Activated T-helper 1 cell treated with Interleukin-2 at 50 U/mL for 16 hours (primary cell): ENCODE measurements at places on chromosomes 6 and 20.

DNA sequence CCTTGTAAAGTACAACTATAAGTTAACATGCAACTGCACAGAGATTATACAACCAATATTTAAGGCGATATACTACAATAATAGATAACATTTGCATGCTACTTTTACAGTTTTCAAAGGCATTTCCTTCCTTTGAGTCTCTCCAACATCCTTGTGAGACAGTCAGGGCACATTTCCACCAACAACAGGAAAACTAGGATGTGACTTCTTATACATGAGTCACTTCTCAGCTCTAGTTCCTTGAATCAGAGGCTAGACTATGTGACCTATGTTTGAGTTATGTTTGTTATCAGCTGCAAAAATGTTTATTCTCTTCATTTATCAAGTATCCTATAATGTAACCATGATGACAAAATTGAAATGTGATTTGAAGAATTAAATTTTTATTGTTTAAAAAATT is 51.7 kb upstream of the TFAP2D start:
- DNase-seq = no peak

GRCh38 chr6:158561938-158562337 is 2.0 kb downstream of the TMEM181 start:
- no peak for DNase-seq

- no peak for DNase-seq
Measured at GRCh38 chr20:53834749-53835148, 235.6 kb downstream of the BCAS1 start.

- no peak for DNase-seq
Measured at GRCh38 chr20:10733122-10733521, 59.3 kb upstream of the JAG1 start.

DNA sequence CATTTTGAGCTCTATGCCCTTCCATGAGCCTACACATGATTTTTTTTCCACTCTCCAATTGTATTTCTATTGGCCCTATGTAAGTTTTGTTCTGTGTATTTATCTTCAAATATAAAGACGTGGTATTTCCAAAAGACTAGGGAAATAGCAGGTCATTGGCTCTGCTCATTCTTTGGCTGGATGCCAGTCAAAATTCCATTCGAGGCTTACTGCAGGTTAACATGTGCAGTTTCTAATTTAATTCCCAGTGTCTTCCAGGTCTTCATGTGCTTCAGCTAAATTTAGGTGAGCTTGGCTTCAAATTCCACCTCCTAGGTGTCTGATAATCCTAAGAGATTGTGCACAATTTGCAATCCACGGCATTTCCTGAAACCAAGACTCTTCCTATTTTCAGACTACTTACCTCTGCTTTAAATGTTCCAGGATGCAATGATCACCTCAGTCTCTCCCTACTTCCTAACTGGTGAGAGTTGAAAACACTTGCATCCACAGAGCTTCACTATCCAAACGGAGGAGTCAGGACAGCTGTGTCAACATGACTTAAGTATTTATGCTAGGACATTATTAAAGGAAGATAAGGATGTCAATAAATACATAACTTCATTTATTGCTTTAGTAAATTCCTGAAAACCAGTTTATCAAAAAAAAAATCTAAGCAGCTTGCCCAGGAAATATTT is 236.1 kb downstream of the COL12A1 start:
- no peak for DNase-seq

GRCh38 chr6:26272171-26272637 is 92.8 kb upstream of the BTN3A2 start:
- peak; percentile 36 for DNase-seq

- peak; percentile 49 for DNase-seq
Measured at GRCh38 chr6:63573076-63573898, 1.0 kb downstream of the LOC128125822 start.

DNA sequence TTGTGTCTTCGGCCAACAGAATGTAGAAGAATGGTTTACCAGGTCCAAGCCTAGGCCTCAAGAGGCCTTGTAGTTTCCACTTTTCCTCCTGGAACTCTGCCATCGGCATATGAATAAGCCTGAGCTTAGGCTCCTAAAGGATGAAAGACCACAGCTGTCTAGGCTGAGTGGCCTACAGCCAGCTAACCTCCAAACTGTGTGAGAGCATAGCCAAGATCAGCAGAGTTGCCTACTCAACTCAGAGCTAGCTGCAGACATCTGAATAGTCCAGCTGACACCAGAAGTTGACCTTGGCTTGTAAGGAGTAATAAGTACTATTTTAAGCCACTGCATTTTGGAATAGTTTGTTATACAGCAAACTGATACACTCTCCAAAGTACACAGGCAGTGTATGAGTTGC is 52.6 kb upstream of the SMIM29 start:
- DNase-seq = no peak

DNA sequence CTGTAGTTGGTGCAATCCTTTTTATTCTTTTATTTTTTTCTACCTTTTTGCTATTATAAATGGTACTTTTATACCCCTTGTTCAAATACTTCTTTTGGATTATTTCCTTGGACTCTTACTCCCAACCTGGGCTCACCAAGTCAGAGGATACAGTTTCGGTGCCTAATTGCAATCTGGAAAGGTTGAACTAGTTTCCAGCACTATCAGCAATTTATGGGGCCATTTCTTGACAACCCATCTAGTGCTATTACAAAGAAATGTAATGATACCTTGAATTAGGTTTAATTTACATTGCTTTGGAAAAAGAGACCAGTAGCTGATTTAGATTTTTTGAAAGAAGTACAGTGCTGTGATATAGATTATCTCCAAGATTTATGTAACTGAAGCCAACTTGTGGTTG is 5.2 kb downstream of the PTPRA start:
- no peak for DNase-seq

- DNase-seq = no peak
Measured at GRCh38 chr6:82362878-82363427, 664 bp upstream of the TPBG start.

GRCh38 chr6:88636871-88637270 is 326.5 kb downstream of the RNGTT start:
- no peak for DNase-seq

GRCh38 chr6:125095580-125096301 is 57.8 kb upstream of the TPD52L1 start:
- DNase-seq = no peak

DNA sequence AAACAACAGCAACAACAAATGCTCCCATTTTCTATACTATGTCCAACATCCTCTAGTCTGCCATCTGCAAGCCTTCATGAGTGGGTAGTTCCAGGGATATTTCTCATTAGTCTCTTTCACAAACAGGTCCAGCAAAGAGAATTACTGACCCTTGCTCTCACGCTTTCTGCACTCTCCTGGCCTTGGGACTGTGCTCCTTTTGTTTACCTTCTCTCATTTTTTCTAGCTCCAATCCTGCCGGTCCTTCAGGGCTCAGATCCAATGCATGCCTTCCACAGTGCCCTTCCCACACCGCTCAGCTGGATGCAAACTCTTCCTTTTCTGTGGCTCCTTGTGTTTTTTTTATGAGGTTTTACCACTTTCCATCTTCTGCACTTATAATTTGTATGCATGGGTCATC is 47.2 kb downstream of the ADTRP start:
- DNase-seq = no peak

DNA sequence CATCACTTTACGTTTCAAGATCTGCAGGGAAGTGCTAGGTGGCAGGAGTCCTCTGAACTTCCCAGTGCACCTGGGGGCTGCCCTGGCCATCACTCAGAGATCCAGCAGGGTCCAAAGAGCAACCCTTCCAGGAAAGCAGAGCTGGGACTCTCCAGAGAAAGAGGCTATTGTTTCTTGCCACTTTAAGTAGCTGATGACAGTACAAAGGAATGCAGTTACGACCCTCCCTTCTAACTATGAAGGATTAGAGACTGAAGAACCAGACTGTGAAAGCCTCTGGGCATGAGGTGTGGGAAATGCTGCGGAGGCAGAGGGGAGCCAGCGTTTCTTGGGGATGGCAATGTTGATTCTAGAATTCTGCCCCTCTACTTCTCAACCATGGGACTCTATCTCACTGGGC is 189.1 kb upstream of the SUPT3H start:
- DNase-seq = no peak

DNA sequence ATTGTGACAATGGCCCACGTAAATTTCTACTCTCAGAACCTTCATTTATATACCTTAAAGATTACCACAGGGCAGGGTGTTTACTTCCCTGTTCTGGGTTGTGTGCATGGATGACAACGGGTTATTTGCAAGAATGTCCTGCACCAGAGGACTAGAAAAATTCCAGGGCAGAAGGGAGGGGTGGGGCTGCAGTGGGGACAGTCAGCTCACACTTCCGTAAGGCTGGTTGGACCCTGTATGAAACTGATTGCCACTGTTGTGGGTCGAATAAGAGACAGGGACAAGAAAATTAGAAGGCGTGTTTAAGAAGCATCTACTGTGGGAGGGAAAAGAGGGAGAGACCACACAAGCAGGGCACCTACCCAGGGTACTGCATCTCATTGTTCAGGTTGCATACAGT is 96.5 kb downstream of the SNAP25 start:
- no peak for DNase-seq

GRCh38 chr20:6802227-6802626 is 34.7 kb downstream of the BMP2 start:
- no peak for DNase-seq

DNA sequence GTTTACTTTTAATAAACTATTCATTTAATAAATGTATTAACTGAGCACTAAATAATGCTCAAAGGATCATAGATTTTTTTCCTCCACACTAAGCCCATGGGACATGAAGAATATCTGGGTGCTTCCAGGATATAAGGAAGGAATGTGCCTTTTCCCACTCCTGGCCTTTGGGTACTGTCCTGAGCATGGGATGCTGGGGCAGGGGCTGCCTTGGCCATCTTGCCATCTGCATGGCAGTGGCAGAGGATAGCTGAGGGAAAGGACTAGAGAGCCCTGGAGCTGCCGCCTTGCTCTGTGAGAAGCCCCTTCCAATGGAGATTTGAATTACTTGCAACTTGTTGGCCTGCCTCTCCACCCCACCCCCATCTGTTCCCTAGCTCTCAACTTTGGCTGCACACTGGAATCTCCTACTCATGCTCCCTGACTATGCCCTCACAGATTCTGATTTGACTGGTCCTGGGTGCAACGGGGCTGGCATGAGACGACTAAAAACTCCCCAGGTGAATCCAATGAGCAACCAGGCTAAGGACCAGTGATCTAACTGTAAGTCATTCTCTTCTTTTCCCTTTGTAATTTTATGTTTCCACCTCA is 15.6 kb downstream of the DDRGK1 start:
- DNase-seq = no peak

DNA sequence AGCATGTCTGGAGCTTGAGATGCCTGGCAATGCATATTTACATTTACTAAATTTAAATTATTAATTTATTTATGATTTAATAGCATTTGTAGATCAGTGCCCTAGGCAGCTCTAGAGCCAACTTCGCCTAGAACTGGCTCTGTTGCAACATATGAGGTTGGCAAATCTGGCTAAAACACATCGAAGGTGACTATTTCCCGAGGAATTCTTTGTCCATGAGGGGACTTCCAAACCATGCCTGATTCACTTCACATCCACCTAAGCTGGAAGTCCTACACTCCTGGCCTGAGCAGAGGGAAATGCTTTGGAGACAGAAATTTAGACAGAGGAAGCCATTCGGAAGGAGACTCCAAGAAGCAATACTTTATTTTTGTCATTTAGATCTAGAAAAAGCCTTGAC is 211.0 kb upstream of the ARG1 start:
- DNase-seq = no peak

DNA sequence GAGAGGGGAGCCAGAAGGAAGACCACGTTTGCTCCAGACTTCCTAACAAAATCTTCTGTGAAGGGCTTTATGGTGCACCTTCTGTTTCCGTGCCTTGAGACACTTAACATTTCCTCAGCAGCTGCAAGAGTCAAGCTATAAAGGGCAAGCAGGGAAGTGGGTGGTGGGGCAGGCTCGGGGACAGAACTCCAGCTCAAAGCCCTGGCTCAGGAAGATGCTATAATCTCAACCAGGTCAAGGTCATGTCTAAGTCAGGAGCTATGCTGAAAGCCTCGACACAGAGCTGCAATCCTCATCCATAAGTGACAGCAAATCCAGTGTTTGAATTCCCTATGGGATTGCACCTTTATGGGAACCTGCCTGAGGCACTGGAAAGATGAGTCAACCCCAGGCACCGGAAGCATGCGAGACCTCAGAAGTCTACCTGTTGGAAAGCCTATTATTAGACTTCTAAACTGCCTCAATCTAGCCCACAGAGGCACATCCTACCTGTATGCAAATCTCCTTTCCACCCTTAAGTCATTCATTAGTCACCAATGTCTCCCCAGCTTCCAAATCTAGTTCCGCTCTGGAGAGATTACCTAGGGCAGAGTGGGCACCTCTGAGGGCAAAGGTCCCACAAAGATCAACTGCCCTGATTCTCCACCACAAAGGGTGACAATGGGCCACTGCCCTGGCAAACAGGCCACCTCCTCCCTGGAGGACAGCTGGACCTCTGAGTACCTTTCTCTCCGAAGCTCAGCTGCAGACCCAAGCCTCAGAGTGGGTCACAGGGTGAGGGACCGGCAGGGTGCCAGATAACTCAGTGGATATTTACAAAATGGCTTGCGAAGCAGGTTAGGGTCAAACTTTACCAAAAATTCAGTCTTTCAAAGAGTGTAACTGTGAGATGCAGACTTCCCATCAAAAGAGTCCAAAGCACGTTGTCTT is 287.0 kb downstream of the CDC5L start:
- no peak for DNase-seq

- no peak for DNase-seq
Measured at GRCh38 chr20:53891306-53891894, 179.0 kb downstream of the BCAS1 start.

DNA sequence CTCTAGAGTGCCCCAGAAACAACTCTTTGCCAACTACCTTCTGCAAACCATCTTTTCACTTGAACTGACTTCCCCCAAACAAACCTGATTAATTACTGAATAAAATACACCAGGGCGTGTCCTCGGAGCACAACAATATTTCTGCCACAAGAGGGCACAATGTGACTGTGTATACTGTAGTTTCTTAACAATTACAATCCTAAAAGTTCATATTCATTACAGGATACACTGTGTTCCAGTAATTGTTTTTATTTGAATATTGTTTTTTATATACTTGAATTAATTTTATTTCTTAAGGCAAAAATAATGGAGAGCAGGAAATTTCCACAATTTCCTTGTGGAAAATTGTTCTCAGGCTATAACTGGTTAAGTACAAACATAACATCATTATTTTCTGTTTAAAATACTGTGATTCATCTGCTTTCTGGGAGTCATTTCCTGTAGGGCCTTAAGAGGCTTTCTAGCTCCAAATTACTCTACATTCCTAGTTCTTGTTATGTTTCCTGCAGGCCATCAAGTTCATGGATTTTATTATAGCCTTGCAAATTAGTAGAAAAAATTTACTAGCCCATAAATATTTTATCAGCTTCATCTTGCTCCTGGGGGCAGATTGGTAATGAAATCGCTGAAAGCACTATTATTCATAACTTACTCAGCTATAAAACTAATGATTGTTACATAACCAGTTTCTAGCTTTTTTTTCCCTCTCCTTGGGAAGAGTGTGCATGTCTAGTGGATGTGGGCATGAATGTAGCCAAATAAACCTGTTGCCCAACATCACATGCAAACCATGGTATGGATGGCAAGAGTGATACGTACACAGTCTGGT is 51.9 kb upstream of the SLC22A16 start:
- DNase-seq = peak; percentile 7

- DNase-seq = no peak
Measured at GRCh38 chr6:127120023-127120786, 1.7 kb downstream of the RSPO3 start.
